Glutamatergic neuron (in vitro differentiated cells): ENCODE measurements at places on chromosomes 4 and X. TPM values are rescaled to one million over a fixed set of nuclear protein-coding genes. Genes with fewer than 3 reads are reported as not detected.

- no peak overlapping the region for H3K4me3 ChIP-seq
- no peak for DNase-seq
- no peak overlapping the region for H3K27ac ChIP-seq
- no peaks in the 10 kb centered on the region for H3K27me3 ChIP-seq
- H3K36me3 ChIP-seq, result no peaks in the 10 kb centered on the region
Observed at GRCh38 chr4:59770601-59771264, 1429.4 kb upstream of the ADGRL3 start.

DNA sequence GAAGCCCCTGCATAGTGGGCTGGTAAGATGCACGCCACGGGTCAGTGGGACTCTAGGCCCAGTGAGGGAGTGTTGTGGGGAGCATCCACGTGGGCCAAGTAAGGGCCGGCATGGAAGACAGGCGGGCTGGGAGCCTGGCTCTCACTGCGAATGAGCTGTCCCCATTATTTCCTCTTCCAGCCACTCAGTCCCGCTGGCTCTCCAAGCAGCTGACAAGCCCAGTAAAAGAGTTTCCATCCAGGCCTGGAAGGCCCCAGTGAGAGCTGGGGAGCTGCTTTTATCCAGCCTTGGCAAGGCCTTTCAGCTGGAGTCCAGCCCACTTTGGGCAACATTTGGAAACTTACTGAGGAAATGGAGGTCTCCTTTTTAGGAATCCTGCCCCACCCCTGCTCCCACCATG is 24.9 kb downstream of the APLN start:
- DNase-seq, result no peak
- no peaks in the 10 kb centered on the region for H3K36me3 ChIP-seq
- no peak overlapping the region for H3K27ac ChIP-seq
- H3K27me3 ChIP-seq, result no peaks in the 10 kb centered on the region

DNA sequence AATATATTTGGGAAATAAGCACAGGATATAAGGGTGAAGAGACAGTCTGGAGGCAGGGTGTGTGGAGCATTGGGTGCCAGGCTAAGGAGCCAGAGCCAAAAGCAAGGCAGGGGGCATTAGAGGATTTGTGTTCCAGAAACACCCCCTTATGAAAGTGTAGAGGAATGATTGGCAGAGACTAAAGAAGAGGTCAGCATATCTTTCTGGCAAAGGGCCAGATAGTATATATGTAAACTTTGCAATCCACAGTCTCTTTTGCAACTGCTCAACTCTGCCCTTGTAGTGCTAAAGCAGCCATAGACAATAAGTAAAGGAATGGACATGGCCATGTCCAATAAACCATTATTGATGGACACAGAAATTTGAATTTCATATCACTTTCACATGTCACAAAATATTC is 3.6 kb upstream of the SLC9A6 start:
- H3K27ac ChIP-seq, result no peak overlapping the region
- H3K36me3 ChIP-seq, result no peaks in the 10 kb centered on the region
- H3K4me1 ChIP-seq, result no peaks in the 10 kb centered on the region
- no peak overlapping the region for H3K4me3 ChIP-seq

GRSF1 gene
- 61.1 TPM for total RNA-seq

PSAPL1 gene
- total RNA-seq, result not detected

GRCh38 chrX:43166874-43167273 is 388.9 kb upstream of the PPP1R2C start:
- no peak for DNase-seq
- no peaks in the 10 kb centered on the region for H3K4me1 ChIP-seq
- H3K27me3 ChIP-seq, result no peaks in the 10 kb centered on the region
- H3K27ac ChIP-seq, result no peak overlapping the region

DNA sequence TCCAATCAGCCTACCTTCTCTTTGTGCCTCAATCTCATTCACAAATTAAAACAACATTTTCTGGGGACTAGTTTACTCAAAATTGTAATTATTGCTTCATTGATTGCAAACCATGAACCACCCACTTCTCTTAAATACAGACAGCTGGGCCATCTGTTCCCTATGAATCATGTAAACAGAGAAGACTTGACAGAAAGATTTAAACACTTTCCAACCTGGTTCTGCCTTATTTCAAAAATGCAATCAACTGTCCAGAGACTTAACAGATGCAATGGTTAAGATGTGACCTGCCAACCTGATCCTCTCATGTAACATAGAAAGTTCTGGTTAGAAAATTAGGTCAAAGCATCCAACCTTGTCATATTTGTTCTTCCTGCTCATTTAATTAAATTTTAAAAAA is 20.8 kb upstream of the SERTM2 start:
- DNase-seq, result no peak
- no peaks in the 10 kb centered on the region for H3K27me3 ChIP-seq
- no peak overlapping the region for H3K4me3 ChIP-seq

DNA sequence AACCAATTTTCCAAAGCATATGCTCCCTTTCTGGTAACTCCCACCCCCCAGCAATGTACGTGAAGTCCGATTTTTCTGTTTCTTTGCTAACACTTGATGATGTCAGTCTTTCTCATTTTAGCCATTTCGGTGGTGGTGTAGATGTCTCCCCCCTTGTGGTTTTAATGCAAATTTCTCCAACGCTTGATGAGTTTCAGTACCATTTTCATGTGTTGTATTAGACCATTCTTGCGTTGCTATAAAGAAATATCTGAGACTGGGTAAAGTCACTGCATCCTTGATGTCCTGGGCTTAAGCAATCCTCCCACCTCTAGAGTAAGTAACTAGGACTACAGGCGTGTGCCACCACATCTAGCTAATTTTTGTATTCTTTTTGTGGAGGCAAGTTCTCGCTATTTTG is 148.4 kb upstream of the VCX3A start:
- H3K4me1 ChIP-seq, result no peaks in the 10 kb centered on the region
- no peaks in the 10 kb centered on the region for H3K36me3 ChIP-seq
- H3K27me3 ChIP-seq, result no peaks in the 10 kb centered on the region
- no peak overlapping the region for H3K4me3 ChIP-seq

DNA sequence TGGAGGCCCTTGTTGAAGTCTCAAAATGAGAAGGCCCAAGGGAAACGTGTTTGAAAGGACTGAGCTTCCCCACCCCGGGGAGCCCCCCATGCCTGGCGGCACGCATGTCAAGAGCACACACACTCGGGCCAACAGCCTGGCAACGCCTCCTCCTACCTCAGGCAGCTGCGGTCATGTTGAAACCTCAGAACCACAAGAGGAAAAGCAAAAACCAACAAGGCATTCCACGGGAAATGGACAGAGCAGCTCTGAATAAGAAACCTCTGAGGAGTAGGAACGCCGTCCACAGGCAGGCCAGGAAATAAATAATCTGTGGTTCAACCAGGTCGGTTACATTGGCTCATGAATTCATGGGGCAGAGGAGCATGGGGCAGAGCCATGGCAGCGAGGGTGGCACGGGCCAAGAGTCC is 95.7 kb upstream of the AFAP1 start:
- H3K36me3 ChIP-seq, result no peaks in the 10 kb centered on the region
- no peak overlapping the region for H3K4me3 ChIP-seq
- H3K27me3 ChIP-seq, result peaks cover 4% of the 10 kb centered on the region

DNA sequence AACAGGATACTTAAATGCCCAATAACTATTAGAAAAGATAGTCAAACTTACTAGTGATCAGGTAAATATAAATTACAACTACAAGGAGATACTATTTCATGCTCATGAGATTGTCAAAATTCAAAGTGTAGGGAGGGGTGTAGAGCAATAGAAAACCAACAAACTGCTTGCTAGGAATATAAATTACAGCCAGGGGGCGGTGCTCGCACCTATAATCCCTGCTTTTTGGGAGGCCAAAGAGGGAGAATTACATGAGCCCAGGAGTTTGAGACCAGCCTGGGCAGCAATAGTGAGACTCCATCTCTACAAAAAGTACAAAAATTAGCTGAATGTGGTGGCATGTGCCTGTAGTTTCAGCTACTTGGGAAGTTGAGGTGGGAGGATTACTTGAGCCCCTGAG is 556.5 kb upstream of the NR3C2 start:
- no peak overlapping the region for H3K27ac ChIP-seq
- no peaks in the 10 kb centered on the region for H3K36me3 ChIP-seq
- no peak overlapping the region for H3K4me3 ChIP-seq
- H3K4me1 ChIP-seq, result no peaks in the 10 kb centered on the region

CASP6 gene
- total RNA-seq, result 15.0 TPM

GRCh38 chr4:169988252-169988651 is 37.9 kb downstream of the MFAP3L start:
- H3K4me1 ChIP-seq, result no peaks in the 10 kb centered on the region
- H3K36me3 ChIP-seq, result peaks cover 5% of the 10 kb centered on the region
- no peak overlapping the region for H3K27ac ChIP-seq
- no peak for DNase-seq
- no peaks in the 10 kb centered on the region for H3K27me3 ChIP-seq

DNA sequence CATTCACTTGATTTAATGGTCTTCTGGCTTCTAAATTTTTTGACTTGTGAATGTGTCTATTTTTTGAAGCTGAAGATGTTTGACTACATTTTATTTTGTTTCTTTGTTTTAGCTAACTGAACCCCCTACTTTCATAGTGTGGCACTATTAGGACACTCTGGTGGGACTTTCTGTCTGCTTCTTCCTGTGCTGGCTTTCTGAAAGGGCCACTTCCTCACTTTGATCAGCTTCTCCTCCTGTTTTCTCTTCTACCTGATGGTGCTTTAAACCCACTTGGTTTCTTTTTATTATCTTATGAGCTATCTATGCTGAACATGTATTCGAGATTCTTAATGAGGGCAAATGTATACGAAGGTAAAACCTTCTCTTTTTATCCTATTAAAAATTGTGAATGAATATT is 186.1 kb upstream of the CASK start:
- no peaks in the 10 kb centered on the region for H3K36me3 ChIP-seq
- no peak for DNase-seq
- no peak overlapping the region for H3K27ac ChIP-seq
- peaks cover 3% of the 10 kb centered on the region for H3K27me3 ChIP-seq
- no peak overlapping the region for H3K4me3 ChIP-seq

RBMXL3 gene
- not detected for total RNA-seq

DNA sequence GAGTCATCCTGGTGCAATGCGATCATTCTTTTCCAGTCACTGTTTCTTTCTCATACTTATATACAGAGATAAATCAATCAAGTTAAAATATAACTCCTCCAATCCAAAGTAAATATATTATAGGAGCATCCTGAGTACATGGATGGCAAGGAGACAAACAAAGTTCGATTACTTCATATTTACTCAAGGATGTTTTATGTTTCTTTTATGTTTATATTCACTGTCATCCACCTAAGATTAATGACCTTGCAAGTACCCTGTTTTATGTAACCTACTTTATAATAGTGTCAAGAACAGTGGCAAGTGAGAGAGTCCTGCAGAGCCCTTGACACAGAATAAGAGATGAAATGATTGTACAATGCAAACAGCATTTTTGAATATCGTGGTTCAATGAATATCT is at the start of gene UGT2B11:
Gene UGT2B11 (minus strand): TSS at position 33 of the 400 bp plus-strand sequence. CDS start 26 bp downstream, at position 7.
- H3K4me3 ChIP-seq, result no peak within 1 kb of the TSS
- H3K36me3 ChIP-seq, result no peaks in the 10 kb centered on the region
- no peaks in the 10 kb centered on the region for H3K4me1 ChIP-seq
- H3K27me3 ChIP-seq, result no peaks in the 10 kb centered on the region

MANBA gene
- total RNA-seq, result 13.0 TPM
